Pancreas (tissue), 10 donors: ENCODE measurements at places on chromosomes 5 and 9. TPM values are rescaled to one million over a fixed set of nuclear protein-coding genes. Genes with fewer than 3 reads are reported as not detected.

DNA sequence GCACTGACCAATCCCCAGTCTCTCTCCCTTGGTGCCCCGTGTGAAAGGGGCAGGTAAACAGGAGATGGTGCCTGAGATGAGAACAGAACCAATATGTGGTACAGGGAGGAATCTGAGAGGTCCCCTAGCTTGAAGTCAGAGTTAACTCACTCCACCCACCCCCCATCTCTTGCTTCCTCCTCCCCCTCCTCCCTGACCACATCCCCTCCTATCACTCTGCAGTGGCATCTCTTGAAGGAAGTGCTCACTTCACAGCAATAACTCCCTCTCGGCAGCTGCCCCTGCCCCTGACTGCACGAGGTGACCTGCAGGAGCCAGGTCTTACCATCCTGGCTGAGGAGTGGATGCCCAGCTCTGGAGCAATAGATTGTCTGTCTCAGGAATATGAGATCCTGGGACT, 224.0 kb downstream of the GAS1 start:
- DNase-seq: no peak
- H3K4me3 ChIP-seq: no peak overlapping the region
- no peaks in the 10 kb centered on the region for H3K27me3 ChIP-seq
- no peak overlapping the region for H3K27ac ChIP-seq

- no peaks in the 10 kb centered on the region for H3K27me3 ChIP-seq
- no peak overlapping the region for H3K4me3 ChIP-seq
- DNase-seq: no peak
- no peaks in the 10 kb centered on the region for H3K36me3 ChIP-seq
- H3K27ac ChIP-seq: no peak overlapping the region
These were observed 3.3 kb downstream of the FBN2 start for GRCh38 chr5:128534726-128535125.

DNA sequence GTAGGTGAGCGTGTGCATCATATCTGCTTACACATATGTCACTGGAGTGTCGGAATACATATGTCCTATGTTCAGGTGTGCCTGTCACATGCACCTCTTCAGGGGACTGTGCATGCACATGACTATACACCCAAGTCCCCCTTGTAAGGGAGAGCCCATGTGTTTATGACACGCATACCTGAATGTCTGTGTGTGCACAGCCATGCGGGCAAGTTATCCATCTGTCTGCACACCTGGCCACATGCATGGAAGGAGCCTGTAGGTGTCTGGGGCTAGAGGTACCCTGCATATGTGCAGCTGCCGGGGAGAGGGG, 622 bp upstream of the RGS14 start:
- no peak overlapping the region for H3K4me3 ChIP-seq
- H3K4me1 ChIP-seq: no peaks in the 10 kb centered on the region
- H3K27ac ChIP-seq: no peak overlapping the region
- H3K36me3 ChIP-seq: no peaks in the 10 kb centered on the region

GRCh38 chr5:32195265-32195664, 21.1 kb upstream of the GOLPH3 start:
- H3K36me3 ChIP-seq: no peaks in the 10 kb centered on the region
- H3K27ac ChIP-seq: no peak overlapping the region
- DNase-seq: no peak
- H3K27me3 ChIP-seq: no peaks in the 10 kb centered on the region
- H3K4me3 ChIP-seq: no peak overlapping the region
- peaks cover 7% of the 10 kb centered on the region for H3K4me1 ChIP-seq

- H3K27ac ChIP-seq: no peak overlapping the region
- no peak overlapping the region for H3K4me3 ChIP-seq
- H3K4me1 ChIP-seq: no peaks in the 10 kb centered on the region
- no peak for DNase-seq
- no peaks in the 10 kb centered on the region for H3K27me3 ChIP-seq
These were observed 138.1 kb downstream of the YIPF5 start for GRCh38 chr5:144032375-144032774.

DNA sequence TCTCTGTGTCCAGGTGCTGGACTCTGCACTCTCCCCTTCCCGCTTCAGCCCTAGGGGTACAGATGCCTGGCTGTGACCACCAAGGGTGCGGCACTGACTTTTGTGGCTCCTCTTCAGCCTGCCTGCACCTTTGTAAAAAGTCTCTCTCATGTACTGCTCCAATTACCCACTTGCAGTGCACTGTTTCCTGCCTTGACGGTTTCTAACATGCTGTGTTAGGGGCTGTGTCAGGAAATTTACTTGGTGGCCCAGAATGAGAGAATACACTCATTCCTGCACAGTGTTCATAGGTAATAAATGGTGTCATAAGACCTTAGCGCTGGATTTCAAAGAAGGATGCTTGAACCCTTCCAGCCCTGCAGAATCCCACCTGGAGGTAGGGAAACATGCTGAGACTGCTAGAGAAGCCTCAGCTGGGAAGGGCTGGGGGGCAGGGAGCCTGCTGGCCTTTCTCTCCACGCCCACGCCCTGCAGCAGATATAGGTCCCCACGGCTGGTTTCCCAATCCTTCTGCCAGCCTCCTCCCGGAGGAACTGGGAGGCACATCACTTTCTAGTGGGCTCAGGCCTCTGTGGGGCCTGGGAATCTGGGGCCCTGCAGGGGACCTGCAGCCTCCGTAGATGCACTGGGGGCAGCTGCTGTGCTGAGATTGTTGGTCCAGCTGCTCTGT, 17.6 kb upstream of the HRH2 start:
- H3K27me3 ChIP-seq: no peaks in the 10 kb centered on the region
- no peaks in the 10 kb centered on the region for H3K36me3 ChIP-seq
- H3K27ac ChIP-seq: no peak overlapping the region
- no peaks in the 10 kb centered on the region for H3K4me1 ChIP-seq
- DNase-seq: no peak

GRCh38 chr9:131012023-131012334, 3.0 kb downstream of the LAMC3 start:
- DNase-seq: no peak
- peaks cover 10% of the 10 kb centered on the region for H3K27me3 ChIP-seq
- H3K27ac ChIP-seq: no peak overlapping the region
- no peaks in the 10 kb centered on the region for H3K4me1 ChIP-seq
- no peak overlapping the region for H3K4me3 ChIP-seq

DNA sequence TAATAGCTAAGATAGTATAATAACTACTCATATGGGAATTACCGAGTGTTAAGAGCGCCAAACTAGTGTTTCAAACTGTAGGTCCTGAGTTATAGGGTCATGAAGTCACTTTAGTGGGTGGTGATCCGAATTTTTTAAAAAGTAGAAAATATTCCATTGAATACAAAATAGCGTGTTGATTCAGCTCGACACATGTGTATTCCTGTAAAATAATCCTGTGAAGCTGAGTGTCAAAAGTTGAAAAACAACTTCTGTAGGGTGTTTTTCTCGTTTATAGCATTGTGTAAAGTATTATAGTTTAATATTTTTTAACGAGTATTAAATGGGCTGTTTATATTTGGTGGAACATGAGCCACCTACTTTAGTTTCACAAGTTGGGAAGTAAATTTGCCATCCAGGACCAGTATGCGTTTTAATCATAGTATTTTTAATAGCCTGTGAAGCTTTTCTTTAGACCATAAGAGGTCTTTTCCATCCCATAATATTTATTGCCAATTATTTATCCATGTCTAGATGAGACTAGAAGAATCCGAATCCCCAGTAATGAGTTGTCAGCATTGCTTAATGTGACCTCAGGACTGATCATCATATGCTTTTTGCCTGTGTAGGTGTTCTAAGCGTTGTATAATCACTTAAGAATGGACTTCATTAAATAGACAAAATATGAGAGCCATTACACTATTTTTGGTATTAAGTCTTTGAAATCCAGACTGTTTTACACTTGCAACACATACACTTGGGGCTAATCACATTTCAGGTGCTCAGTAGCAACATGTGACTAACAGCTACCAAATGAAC, 84.1 kb downstream of the PTPDC1 start:
- peaks cover 59% of the 10 kb centered on the region for H3K4me1 ChIP-seq
- no peaks in the 10 kb centered on the region for H3K27me3 ChIP-seq
- no peak for DNase-seq
- H3K36me3 ChIP-seq: no peaks in the 10 kb centered on the region
- no peak overlapping the region for H3K4me3 ChIP-seq

GRCh38 chr9:88544245-88544644, 9.3 kb downstream of the NXNL2 start:
- no peaks in the 10 kb centered on the region for H3K27me3 ChIP-seq
- H3K4me3 ChIP-seq: no peak overlapping the region
- H3K36me3 ChIP-seq: no peaks in the 10 kb centered on the region
- H3K27ac ChIP-seq: no peak overlapping the region
- H3K4me1 ChIP-seq: no peaks in the 10 kb centered on the region

GRCh38 chr5:132501961-132502931, 11.7 kb upstream of the IRF1 start:
- H3K36me3 ChIP-seq: no peaks in the 10 kb centered on the region
- H3K4me1 ChIP-seq: peaks cover 53% of the 10 kb centered on the region
- no peak overlapping the region for H3K4me3 ChIP-seq
- no peaks in the 10 kb centered on the region for H3K27me3 ChIP-seq

GRCh38 chr5:117943541-117943940, 1044.8 kb downstream of the DTWD2 start:
- DNase-seq: no peak
- no peak overlapping the region for H3K27ac ChIP-seq
- H3K27me3 ChIP-seq: no peaks in the 10 kb centered on the region
- no peaks in the 10 kb centered on the region for H3K4me1 ChIP-seq

- DNase-seq: peak; percentile 33
- H3K27ac ChIP-seq: peak overlapping the region; percentile 81
These were observed 73.2 kb downstream of the PIK3R1 start for GRCh38 chr5:68288707-68289134.

GRCh38 chr5:159430361-159431012, 100.2 kb upstream of the IL12B start:
- H3K27me3 ChIP-seq: no peaks in the 10 kb centered on the region
- no peaks in the 10 kb centered on the region for H3K36me3 ChIP-seq
- H3K4me1 ChIP-seq: no peaks in the 10 kb centered on the region
- no peak overlapping the region for H3K27ac ChIP-seq

DNA sequence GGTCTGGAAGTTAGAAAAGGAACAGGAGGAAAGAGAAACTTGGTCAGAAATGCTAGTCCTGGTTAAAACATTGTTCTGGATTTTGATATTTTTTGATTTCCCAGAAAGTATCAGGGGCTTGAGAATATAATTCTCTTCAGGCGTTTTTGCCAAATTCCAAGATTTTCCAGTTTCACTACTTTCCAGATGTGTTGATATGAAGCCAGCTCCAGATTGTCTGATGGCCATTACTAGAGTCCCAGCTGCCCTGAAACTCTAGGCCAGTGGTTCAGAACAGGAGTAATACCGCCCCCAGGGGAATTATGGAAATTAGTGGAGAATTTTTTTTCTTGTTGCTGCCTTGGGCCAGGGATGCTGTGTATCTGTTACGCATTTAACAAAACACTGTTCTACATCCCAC, 88.6 kb downstream of the KCNN2 start:
- no peak overlapping the region for H3K27ac ChIP-seq
- no peaks in the 10 kb centered on the region for H3K36me3 ChIP-seq
- no peak for DNase-seq
- no peaks in the 10 kb centered on the region for H3K27me3 ChIP-seq
- no peaks in the 10 kb centered on the region for H3K4me1 ChIP-seq

GRCh38 chr5:178605788-178606187, 15.6 kb upstream of the COL23A1 start:
- no peak overlapping the region for H3K27ac ChIP-seq
- no peak overlapping the region for H3K4me3 ChIP-seq
- DNase-seq: no peak
- H3K36me3 ChIP-seq: peaks cover 32% of the 10 kb centered on the region
- no peaks in the 10 kb centered on the region for H3K4me1 ChIP-seq

DNA sequence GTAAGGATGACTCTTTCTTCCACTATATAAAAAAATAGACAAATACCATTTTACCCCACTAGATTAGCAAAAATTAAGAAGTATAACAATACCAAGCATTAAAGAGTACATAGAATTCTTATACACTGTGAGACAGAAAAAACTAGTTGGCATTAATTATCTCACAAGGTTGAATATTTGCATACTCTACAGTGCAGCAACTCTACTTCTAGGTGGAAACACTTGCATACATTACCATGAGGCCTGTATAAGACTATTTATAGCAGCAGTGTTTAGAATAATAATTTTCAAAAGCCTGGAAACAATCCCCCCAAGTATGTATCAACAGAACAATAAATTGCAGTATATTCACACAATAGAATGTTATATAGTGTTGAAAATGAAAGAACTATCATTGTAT, 19.0 kb upstream of the PURA start:
- H3K4me3 ChIP-seq: no peak overlapping the region
- H3K27me3 ChIP-seq: no peaks in the 10 kb centered on the region
- H3K27ac ChIP-seq: no peak overlapping the region
- DNase-seq: no peak
- H3K36me3 ChIP-seq: no peaks in the 10 kb centered on the region

DNA sequence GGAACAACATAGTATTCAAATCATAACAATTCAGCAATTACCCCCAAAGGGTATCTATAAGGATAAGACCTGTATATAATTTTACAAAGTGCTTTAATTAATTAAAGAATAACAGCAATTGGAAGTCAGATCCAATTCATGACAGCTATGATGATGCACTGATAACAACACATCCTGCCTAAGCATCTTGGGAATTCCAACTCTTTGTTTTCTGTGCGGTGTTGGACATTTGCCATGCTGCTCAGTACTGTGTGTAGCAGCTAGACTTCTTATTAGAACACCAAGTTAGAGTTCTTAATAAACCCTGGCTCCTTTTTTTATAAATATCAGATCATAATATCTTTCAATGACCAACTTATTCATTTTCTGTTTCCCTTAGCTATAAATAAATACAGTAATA, 209.0 kb downstream of the SEC61B start:
- no peak for DNase-seq
- H3K4me1 ChIP-seq: no peaks in the 10 kb centered on the region
- H3K27me3 ChIP-seq: no peaks in the 10 kb centered on the region
- H3K36me3 ChIP-seq: no peaks in the 10 kb centered on the region
- H3K4me3 ChIP-seq: no peak overlapping the region
- no peak overlapping the region for H3K27ac ChIP-seq

GRCh38 chr5:59275170-59275509, 618.4 kb downstream of the PDE4D start:
- peak overlapping the region; percentile 87 for H3K27ac ChIP-seq
- H3K4me3 ChIP-seq: peak overlapping the region; percentile 39
- no peaks in the 10 kb centered on the region for H3K36me3 ChIP-seq
- DNase-seq: no peak

Gene TNFSF8
- 0.55 TPM for total RNA-seq

Gene GTF3C5
- total RNA-seq: 24.3 TPM

Gene NR5A1
- not detected for total RNA-seq

Gene GLRX
- total RNA-seq: 11.2 TPM

Gene STKLD1
- 0.94 TPM for total RNA-seq

Gene ECM2
- total RNA-seq: 1.6 TPM

Gene PAEP
- total RNA-seq: not detected

Gene DAB2
- total RNA-seq: 26.0 TPM

Gene ITGA2
- total RNA-seq: 12.6 TPM

Gene FIBCD1
- total RNA-seq: not detected

Gene IFNB1
- total RNA-seq: not detected

Gene GFI1B
- not detected for total RNA-seq

Gene TTLL11
- total RNA-seq: 4.6 TPM
